ENCODE measurements at places on chromosomes 5 and 9.

GRCh38 chr5:22751536-22751935 lies 101.6 kb downstream of the CDH12 start:
- DNase-seq = no peak

GRCh38 chr9:129595903-129596540 lies 24.9 kb downstream of the C9orf50 start:
- no peak for DNase-seq

- DNase-seq = no peak
Measured at GRCh38 chr5:609506-609905, 2.6 kb upstream of the CEP72 start.

- no peak for DNase-seq
Measured at GRCh38 chr5:61999371-61999770, 306.6 kb upstream of the KIF2A start.

- DNase-seq = no peak
Measured at GRCh38 chr5:66987949-66988838, 208.4 kb downstream of the CD180 start.

GRCh38 chr5:14231156-14231555 lies 88.0 kb downstream of the TRIO start:
- no peak for DNase-seq

DNA sequence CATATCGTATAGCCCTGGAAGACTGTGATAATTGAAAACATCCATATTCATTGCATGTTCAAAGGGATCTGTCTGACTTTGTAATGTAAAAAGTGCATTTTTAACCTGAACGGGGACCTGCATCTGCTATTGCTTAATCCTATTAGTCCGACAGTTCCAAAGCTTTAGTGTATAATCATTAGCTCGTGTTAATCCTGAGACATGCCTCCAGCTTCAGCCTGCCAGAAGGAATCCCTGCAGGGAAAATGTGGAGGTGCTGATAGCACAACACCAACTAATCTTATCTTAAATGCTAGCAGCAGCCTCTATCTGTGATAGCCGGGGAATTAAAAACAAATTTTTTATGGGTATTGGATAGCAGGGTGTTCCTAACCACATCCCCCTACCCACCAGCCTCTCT lies 495.2 kb downstream of the TLE4 start:
- no peak for DNase-seq

- no peak for DNase-seq
Measured at GRCh38 chr9:4574657-4575243, 84.5 kb downstream of the SLC1A1 start.

- no peak for DNase-seq
Measured at GRCh38 chr5:139262059-139262741, 31.3 kb upstream of the MATR3 start.

DNA sequence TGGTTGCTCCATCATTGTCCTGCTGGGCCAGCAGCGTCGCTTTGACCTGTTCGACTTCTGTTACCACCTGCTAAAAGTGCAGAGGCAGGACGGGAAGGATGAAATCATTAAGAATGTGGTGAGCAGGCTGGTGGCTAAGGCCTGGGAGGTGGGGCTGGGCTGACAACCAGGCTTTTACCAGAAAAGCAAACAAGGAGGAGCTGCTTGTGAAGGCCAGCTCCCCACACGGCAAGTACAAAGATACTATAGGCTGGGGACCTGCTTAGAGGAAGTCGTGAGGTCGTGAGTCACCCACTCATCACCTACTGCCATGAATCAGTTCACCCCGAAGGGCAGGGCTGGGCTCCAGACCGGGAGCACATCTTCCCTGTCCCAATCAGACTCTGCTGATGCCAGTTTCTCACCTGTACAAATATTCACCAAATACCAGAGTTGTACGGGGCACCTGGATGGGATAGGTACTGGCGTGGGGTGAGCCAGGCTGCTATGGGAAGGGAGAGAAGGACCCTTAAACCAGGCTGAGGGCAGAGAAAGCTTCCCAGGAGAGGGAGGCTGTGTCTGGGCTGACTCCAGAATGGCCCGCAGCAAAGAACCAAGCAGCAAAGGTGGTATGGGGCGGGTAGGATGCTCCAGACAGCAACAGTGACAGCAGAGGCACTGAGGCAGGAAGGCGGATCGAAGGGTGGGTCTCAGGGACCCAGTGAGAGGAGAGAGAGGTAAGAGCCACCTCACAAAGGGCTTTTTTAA lies 69.3 kb upstream of the NIPAL4 start:
- DNase-seq = peak; percentile 91

All from esophagus muscularis mucosa (tissue), 4 donors.